ENCODE measurements at places on chromosomes 5 and 9.

- DNase-seq: no peak
These were observed 14.0 kb downstream of the NLN start for GRCh38 chr5:65736011-65736410.

GRCh38 chr5:56589481-56589860, 225.9 kb upstream of the MAP3K1 start:
- DNase-seq: no peak

GRCh38 chr9:127705577-127706379, 1.0 kb upstream of the CFAP157 start:
- DNase-seq: no peak

- DNase-seq: peak; percentile 53
These were observed 160.1 kb upstream of the ZNF608 start for GRCh38 chr5:124906339-124907097.

DNA sequence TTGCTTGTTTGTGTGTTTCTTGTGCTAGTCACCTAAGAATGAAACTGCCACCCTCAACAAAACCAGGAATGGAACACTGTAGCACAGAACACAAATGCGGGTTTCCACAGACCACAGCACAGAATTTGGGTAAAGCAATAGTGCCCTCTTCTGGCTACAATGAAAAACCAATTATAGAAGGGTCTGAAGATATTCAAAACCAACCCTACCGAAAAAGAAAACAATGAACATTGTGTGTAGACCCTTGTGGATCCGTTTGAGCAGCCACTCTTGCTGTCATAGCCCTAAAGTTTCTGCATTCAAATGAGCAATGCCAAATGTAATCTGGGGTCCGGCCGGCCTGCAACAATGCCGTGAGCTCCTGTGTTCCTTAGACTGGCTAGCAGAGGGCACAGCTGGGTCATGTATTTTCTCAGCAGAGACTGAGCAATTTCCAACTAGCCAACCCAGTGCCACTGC, 8.3 kb upstream of the ENC1 start:
- DNase-seq: peak; percentile 53

DNA sequence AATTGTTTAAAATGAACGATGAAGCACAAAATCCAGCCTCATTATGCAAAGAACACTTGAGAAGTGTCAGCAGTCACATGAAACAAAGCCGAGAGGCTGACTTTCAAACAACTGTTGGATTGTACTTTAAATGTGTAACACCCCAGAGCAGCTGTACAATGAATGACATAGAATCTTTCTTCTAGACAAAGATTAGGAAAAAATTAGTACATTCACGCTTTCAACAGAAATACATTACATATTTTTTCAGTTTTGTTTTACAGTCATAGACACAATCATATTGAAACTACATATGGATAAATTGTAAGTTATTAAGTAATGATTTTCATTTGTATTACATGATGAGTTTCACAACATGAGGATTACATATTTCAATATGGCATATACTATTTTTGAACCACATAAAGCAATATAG, 10.6 kb upstream of the AGXT2 start:
- no peak for DNase-seq

DNA sequence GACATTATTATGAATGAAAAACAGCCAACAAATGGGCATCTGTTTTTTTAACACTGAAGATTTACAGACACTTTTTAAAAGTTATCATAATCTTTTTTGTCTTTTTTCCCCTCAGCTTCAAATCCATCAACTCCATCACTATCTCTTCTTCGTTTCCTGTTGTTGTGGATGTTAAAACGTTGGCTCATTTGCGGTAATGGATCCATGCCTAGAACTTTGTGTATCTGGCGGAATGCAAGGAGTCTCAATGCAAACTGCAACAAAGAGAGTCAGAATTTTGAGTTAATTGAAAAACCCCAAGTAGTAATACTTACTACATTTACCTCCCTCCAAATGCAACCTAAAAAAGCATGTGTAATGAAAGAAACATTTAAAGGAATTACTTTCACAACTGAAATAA, 42.9 kb upstream of the MTMR12 start:
- no peak for DNase-seq

Measured in NCI-H446 (cell line).